ENCODE measurements at places on chromosomes 16 and 17.

DNA sequence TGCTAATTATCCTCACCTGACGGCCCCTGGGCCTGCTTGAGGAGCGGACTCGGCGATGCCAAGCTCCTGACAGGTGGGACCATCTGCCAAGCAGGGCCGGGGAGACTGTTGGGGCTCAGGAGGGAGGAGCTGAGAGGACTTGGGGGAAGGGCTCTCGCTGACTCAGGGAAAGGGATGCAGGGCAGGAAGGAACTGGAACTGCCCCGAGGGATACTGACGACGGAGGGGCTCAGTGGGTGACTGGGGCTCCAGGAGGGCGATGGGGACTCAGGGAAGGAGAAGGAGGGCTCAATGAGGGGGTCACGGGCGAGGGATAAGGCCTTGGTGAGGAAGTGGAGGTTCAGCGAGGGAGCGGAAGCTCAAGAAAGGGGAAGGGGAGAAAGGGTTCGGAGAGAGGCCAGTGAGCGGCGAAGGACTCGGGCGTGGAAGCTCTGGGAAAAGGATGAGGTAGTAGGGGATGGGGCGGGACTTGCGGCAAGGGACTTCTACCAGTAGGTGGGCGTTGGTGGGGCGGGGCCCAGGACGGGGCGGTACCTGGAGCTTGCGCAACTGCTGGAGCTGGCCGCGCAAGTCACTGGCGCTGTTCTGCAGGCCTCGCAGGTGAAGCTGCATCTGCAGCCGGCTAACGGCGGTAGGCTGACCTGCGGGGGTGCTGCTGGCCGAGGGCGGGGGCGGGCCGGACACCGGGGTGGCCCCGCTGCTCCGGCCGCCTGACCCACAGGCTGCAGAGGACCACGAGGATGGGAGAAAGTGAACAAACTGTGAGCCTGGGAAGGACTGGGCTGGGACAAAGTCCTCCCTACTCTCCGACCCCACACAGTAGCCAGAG, 46.5 kb downstream of the SRCIN1 start:
- DNase-seq, result peak; percentile 68

GRCh38 chr17:27623614-27624013, 7.4 kb upstream of the LGALS9 start:
- DNase-seq, result no peak

- DNase-seq, result no peak
These were observed 25.7 kb downstream of the STAT5A start for GRCh38 chr17:42313773-42314566.

DNA sequence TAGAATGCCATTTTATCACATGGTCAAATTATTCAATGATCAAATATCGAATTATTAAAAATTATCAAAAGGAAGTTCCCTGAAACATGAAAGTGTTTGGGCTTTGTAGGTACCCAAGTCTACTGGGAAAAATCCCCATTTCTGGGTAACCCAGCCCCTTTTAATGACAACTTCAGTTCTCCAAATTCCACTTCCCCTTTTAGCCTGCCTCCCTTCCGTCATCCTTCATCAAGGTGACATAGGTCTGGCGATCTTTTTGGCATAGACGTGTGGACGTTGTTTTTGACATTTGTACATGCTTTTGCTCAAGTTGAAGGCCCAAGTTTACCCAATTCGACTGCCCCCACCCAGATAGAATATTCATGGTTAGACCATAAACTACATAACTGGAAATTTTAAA, 660.9 kb downstream of the MAF start:
- no peak for DNase-seq

GRCh38 chr17:5555254-5555653, 29.1 kb downstream of the NLRP1 start:
- no peak for DNase-seq

DNA sequence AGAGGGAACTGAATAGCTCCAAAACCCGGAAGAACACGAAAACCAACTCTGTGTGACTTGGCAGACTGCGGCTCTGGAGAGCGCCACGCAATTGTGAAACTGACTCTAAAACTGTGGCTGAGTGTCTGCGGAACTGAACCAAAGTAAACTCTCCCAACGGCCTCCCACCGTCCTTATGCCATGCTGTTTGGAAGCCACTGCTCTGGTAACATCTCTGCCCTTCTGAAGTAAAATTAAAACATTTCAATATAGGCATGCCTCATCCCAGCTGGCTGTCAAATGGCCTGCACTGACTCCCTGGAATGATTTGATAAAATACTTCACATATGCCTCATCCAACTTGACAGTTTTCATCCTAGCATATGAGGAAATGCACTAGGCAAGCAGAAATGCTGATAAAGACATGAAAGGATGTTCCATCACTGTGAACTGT, 70.2 kb downstream of the PARN start:
- DNase-seq, result no peak

DNA sequence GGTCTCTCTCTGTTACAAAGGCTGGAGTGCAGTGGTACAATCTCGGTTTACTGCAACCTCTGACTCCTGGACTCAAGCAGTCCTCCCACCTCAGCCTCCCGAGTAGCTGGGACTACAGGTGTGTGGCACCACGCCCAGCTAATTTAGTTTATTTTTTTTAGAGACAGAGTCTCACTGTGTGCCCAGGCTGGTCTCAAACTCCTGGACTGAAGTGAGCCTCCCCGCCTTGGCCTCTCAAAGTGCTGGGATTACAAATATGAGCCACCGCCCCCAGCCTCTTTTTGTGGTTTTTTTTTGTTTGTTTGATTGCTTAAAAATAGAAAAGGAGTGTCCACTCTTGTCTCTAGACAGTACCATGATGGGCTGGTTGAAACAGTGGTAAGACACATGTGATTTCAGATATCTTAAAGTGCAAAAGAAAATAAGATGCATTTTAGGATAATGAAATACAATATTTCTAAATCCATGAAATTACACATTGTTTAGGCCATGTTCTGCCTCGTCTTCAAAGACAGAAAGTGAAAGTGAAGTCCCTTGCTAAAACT, 27.4 kb downstream of the KIAA0513 start:
- DNase-seq, result no peak
